ENCODE measurements at places on chromosomes 4 and X.

GRCh38 chrX:57595381-57595811 lies 3.6 kb downstream of the ZXDB start:
- peak; percentile 16 for DNase-seq

- DNase-seq, result no peak
Observed at GRCh38 chr4:31026256-31026655, 306.1 kb downstream of the PCDH7 start.

DNA sequence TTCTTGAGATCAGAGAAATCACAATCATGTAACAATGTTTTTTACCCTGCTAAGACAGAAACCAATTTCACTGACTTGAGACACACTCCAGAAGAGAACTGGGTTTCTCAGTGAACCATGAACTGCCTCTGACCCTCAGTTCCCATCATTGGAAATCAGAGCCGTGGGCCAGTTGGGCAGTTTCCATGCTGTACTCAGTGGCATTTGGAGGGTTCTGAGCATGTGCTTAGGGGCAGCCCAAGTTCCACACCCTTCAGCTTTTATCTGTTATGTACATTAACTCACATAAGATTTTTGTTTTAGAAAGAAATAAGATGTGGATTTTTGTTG lies 77.9 kb downstream of the BTC start:
- no peak for DNase-seq

- no peak for DNase-seq
Observed at GRCh38 chr4:25654031-25654970, 1.4 kb upstream of the SLC34A2 start.

DNA sequence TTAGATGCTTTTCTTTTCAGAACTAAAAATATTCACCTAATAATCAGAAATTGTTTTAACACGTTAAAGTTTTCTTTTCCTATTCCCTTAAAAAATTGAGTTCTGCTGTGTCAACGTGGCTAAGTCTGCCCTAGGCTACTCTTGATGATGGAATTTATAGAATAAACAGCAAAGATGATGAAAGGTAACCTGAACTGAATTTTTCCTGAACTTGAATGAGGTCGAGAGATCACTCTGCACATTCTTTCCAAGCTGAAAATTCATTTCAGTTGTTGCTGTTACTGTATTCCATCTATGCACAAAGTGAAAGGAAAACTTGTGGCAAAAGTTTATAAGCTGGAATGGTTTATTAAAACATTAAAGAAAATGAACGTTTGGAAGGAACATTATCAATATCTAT lies 245.9 kb upstream of the GIMD1 start:
- DNase-seq, result no peak

DNA sequence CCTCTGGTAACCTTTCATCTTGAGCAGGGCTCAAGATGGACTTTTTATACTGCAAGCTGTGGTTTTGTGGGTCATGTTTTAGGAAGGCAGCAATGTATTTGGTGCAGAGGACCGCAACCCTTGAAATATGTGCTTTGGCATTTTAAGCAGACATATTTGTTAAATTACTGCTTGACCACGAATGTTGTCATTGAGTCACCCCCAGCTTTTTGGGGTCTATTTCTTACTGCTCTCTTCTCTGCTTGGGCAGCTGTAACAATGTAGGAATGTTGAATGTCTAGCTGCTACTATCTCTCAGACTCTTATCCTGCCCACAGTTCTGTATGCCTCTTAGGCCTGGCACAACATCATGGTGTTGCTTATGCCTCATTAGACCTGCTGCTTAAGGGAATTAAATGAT lies 6.0 kb downstream of the RBPJ start:
- DNase-seq, result peak; percentile 74

GRCh38 chr4:68299492-68300457 lies 50.1 kb downstream of the YTHDC1 start:
- DNase-seq, result no peak

- no peak for DNase-seq
Observed at GRCh38 chrX:139823806-139824205, 109.0 kb downstream of the ATP11C start.

DNA sequence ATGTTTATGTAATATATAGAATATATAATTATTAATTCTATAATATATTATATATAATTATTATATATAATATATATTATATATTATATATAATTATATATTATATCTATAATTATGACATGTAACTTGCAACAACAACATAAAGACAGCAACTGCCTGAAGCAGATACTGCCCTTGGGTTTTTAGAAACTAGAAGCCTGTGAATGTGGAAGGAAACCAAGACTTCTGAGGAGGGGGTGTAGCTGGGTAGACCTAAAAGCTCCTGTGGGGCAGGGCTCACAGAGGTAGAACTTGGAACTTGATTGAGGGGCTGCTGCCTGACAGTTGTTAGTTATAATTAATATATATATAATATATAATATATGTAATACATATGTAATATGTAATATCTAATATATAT lies 167.2 kb upstream of the SLIT2 start:
- no peak for DNase-seq

DNA sequence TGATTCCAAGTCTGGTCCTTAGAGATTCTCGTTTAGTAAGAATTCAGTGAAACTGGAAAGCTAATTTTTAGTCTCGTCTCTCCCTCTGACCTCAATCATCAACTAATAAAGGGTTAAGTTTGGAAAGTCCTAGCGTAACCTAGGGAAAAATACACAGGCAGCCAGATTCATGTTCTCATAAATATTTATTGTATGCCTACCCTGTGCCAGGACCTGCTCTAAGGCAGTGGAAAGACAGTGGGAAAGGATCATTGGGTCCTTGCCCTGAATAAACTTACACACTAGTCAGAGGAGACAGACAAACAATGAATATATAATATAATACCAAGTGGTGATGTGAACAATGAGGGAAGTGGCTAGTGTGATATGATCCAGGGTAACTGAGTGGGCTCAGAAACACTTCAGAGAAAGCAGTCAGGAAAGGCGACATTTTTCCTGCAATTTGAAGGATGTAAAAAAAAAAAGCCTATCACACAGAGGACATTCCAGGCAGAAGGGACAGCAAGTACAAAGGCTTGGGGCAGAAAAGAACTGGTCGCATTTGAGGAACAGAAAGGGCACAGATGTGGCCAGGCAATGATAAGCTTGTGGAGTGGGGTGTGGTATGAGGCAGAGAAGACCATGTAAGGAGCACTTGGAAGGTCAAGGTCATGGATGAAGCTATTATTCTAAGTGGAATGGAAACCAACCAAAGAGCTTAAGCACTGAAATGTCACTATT lies 128.8 kb downstream of the AMELX start:
- no peak for DNase-seq

DNA sequence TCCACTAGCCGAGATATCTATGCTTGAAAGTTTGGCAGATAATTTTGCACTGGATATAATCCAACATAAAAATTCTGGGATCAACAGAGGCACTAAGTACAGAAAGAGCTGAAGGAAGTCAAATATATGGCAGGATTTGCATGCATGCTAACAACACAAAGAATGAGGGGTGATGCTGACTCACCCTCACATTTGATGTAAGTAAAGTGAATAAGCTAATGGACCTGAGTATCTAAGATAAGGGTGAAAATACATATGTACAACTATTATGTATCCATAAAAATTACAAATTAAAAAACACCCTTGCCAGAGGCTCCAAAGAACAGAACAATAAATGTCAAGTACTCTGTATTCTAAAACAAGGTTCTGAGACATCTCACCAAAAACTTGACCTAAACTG lies 63.8 kb upstream of the PRDX4 start:
- no peak for DNase-seq

DNA sequence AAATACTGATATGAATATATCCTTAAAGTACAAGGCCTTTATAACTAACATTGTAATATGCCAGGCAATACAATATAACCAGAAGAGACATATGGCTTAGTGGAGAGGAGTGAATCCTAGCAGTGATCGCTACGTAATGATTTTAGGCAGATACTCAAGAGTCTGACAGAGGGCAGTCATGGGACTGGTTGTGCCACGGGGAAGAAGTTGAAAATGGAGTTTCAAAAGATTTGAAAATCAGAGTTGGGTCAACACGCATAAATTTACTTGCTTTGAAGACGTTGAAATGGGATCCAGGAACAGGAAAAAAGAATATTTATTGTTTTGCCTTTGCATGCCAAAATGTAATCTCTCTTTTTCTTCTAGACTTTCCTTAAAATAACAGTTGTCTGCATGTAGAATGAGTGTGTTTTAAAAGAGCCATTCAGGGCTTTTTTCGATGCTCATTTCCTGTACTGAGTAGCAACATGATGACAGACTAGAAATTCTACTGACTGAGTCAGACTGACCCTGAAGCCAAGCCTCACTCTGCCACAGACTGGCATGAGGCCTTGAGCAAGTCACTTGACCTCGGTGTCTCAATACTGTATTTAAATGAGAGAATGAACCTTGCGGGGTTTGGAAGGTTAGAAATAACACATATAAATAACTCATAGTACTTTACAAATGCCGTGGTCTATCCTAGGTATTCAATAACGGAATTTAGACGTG lies 8.1 kb upstream of the SMS start:
- DNase-seq, result peak; percentile 64

DNA sequence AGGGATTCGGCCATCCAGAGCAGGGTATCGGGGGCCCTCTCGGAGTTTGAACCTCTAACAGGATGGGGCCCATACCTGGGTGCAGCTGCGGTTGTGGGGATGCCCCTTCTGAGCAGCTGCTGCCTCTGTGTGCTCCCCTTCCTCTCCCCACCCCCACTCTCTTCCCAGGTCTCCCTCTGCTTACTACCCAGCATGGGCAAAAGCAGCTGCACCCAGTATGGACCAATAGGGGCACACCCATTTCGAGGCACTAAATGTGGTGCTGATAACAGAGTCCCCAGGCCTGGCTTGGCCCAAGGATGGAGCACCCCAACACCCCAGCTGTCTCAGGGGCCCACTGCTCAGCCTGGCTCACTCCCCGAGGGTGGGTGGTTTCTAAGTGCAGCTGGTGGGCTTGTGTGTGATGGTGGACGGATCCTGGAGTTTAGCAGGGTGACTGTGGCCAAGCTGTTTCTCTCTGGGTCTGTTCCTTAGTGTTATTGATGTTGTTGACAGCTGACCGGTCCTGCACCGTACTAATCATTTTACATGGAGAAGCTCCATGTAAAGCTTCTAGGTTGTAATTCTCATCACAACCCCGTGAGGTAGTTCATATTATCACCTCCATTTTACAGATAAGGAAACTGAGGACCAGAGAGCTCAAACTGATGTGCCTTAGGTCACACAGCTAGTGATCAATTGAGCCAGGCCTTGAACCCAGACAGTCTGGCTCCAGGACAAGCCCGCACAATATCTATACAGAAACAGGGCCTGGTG lies 13.1 kb upstream of the KIAA0232 start:
- DNase-seq, result no peak

DNA sequence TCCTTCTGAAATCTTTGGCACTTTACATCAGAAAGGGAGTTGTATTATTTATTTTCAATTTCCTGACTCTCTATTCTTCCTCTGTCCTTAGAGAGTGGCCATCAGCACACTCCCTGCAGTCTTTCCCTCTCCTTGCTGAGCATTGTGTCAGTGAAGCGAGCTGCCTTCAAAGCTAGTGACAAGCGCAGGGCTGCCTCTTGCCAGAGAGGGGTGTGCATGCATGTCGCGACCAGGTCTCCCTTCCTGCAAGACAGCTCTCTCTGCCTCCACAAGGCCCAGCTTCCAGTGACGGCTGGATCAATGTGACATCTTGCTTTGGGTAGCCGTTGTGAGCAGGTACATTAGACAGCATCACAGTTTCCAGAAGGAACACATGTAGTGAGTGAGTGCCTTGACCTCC lies 810.9 kb upstream of the TENM3 start:
- DNase-seq, result no peak

All from AG20443 (cell line).